Stimulated activated CD4-positive, alpha-beta T cell treated with anti-CD3 and anti-CD28 coated beads, Interleukin-1b, Interleukin-23, amount 100 ng/mL, for 1 hour (primary cell): ENCODE measurements at places on chromosomes 4 and X.

GRCh38 chrX:40005292-40006011 is 92.3 kb downstream of the BCOR start:
- DNase-seq: no peak

DNA sequence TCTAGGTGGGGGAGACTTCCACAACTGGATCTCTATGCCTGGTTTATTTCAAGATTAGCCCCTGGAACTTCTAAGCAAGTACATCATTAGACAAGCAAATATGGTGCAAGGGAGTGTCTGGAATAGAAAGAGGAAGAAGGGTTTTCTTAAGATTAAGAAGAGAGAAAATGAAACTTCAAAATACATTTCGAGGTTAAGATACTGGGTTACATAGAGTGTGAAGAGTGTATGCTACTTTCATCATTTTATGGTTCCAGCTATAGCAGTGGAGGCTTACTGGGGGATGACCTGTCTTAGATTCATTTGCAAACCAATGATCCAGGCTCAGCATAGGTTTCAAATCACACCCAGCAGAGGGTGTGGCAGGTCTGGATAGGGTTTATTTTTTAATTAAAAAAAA is 144.4 kb upstream of the GATB start:
- DNase-seq: no peak

DNA sequence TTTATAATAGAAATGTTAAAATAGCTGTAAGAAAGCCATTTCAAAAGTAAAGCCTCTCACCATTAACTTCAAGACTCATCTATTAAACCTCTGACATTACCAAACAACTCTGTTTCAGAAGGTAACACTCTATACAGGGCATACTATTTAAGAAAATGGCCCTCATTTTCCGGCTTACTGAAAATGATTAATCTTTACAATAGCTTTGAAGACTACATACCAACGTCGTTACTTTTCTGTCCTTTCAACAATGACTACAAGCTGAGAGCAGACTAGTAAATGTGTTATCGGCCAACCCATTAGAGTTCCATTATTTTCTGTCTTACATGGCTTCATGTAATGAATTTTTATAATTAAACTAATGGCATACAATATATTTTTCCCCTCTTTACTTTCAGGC is 593.6 kb upstream of the FTHL17 start:
- DNase-seq: no peak

DNA sequence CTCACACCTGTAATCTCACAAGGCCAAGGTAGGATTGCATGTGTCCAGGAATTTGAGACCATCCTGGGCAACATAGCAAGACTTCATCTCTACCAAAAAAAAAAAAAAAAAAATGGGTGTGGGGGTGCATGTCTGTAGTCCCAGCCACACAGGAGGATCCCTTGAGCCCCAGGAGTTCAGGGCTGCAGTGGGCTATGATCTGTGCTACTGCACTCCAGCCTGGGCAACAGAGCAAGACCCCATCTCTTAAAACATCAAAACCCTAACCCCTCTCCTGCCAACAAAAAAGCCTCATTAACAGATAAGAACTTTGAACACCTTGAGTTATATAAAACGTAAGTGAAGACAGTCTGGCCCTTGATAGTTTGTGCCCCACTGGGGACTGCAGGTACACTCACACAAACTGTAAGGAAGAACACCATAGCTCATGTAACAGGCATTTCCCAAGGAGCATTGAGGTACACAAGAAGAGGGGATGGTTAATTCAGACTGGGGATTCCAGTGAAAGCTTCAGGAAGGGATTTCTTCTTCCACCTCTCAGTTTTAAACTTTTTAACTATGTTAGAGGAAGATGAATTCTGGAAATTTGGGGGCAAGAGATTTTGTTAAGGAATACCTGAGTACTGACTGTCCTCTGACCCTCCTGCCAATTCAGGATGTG is 34.7 kb downstream of the RBPJ start:
- no peak for DNase-seq

GRCh38 chrX:74370487-74370886 is 50.8 kb upstream of the SLC16A2 start:
- DNase-seq: no peak

DNA sequence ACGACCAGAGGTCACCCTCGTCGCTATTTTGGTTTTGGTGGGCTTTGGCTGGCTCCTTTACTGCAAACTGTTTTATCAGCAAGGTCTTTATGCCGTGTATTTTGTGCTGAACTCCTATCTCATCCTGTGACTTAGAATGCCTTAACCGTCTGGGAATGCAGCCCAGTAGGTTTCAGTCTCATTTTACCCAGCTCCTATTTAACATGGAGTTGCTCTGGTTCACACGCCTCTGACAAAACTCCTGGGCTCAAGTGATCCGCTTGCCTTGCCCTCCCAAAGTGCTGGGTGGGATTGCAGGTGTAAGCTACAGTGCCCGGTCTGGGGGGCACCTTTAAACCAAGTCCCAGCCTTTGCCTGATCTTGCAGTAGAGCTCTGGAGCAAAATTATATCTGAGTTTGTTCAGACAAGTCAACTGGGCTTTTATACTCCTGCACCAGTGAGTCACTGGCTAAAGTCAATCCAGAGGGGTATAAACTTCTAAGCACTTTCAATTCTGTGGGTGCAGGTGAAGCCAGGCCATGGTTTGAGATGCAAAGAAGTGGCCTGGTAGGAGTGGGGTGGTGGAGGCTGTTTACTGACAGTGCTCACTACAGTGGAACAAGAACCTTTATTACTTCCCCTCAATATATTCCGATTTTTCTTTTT is 50.2 kb downstream of the MGST2 start:
- no peak for DNase-seq

GRCh38 chr4:61605984-61606383 is 405.9 kb downstream of the ADGRL3 start:
- DNase-seq: no peak

GRCh38 chr4:150402871-150403272 is 179.1 kb upstream of the MAB21L2 start:
- no peak for DNase-seq

- DNase-seq: no peak
Observed at GRCh38 chrX:129723511-129723910, 15.3 kb upstream of the XPNPEP2 start.

DNA sequence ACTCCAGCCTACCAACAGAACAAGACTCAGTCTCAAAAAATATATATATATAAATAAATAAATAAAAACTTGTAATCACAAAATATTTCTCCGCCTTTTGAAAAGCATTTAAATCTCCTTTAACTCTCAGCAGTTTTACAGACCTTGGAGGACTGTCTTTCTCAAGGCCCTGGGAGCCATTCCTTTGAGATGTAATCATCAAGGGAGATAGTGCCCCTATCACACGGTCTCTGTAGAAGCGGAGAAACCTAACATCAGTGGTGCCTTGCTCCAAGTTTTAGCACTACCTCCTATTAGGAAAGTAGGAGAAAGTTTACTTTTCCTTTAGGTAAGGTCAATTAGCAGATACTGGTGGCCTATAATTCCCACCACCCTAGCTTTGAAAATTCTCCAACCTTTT is 58.5 kb downstream of the ANTXR2 start:
- no peak for DNase-seq

GRCh38 chrX:44428989-44429627 is 85.6 kb upstream of the EFHC2 start:
- DNase-seq: no peak

DNA sequence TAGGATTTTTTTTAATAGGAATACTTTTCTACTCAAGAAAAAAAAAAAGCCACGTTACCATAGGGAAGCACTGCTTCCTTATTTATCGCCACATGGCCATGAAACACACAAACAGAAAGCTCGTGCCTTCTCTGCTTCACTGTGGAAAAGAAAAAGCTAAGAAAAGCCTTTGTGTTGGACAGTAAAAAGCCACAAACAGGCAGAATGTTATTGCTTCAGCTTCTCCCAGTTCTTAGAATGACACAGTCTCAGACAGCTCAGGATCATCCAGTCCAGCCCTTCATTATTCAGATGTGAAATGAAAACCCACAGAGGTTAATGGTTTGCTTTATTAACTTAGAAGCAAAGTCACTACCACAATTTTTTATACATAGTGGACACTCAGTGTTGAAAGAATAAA is 181.6 kb upstream of the NOCT start:
- DNase-seq: no peak

DNA sequence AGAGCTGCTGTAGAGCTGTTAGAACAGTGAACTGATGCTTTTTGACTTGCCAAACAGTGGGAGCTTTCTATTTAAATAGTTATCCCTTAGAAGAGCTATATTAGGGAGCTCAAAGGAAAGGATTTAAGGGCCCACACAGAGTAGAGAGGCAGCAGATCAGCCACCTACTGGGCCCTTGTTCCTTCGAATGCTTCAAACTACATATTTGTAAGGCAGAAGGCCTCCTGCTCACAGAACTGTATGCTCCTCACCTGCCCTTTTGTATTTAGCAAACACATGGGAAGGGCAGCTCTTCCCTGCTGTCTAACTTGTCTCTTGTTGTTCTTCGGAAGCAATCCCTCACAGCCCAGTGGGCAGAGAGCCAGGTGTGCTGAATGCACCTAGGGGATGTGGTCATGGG is 38.0 kb downstream of the IL1RAPL1 start:
- DNase-seq: no peak

- no peak for DNase-seq
Observed at GRCh38 chr4:89254847-89255246, 52.8 kb downstream of the GPRIN3 start.

DNA sequence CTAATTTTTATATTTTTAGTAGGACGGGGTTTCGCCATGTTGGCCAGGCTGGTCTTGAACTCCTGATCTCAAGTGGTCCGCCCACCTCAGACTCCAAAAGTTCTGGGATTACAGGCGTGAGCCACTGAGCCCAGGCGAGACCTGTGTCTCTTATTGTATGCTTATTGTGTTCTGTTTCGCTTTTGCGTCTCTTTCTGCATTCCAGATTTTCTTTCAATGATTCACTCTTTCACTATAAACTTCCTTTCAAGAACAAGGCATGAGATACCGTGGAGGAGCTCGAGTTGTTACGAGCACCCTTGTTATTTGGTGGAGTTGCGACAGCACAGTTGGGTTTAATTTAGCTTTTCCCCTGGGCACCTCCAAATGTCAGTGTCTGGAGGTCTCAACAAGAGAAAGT is 366.7 kb upstream of the FAT1 start:
- DNase-seq: no peak

DNA sequence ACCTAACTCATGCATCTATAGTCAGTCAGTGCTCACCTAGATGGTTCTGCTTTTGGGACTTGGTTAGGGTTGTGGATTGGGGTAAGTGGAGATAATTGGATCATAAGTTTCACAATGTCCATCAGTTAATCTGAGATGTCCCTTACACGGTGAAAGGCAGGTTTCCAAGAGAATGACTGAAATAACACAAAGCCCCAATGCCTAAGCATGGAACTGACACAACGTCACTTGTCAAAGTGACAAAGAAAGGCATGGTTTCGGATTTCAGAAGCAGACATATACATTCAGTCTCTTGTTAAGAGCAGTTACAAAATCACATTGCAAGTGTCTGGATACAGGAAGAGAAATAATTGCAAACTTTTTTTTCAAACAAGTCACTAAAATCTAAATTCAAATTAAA is 1456.9 kb downstream of the TECRL start:
- no peak for DNase-seq

DNA sequence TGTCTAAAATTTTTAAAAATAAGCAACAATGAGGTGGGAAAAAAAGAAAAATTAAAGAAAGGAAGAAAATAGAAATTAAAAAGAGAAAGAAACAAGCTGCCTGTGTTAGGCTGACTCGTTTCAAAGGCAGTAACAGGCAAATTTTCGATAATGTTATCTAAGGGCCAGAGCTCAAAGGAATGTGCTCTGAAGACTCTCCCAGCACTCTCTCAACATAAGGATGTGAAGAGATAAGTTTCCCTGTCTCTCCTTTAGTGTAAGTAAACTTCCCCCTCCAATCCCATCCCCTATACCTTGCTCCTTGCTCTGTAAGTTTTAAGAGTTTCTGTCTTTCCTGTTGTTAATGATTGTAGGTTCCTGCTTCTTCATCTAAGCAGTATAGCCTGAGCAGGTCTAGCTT is 172.8 kb downstream of the TEX13C start:
- DNase-seq: no peak

GRCh38 chr4:101707596-101707995 is 82.9 kb upstream of the BANK1 start:
- DNase-seq: no peak

DNA sequence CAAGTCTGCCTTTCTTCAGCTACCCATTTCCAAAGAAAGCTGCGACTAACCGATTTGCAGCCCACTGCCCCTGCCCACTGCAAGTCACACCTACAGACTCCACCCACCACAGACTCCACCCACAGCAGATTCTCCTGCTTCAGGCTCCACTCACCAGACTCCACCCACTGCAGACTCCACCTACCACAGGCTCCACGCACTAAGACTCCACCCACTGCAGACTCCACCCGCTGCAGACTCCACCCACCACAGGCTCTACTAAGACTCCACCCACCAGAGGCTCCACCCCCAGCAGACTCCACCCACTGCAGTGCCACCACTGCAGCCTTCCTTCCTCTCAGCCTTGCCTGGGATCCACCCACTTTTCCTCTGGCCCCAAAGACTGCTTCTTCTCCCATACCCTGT is 41.3 kb downstream of the ABLIM2 start:
- DNase-seq: no peak

DNA sequence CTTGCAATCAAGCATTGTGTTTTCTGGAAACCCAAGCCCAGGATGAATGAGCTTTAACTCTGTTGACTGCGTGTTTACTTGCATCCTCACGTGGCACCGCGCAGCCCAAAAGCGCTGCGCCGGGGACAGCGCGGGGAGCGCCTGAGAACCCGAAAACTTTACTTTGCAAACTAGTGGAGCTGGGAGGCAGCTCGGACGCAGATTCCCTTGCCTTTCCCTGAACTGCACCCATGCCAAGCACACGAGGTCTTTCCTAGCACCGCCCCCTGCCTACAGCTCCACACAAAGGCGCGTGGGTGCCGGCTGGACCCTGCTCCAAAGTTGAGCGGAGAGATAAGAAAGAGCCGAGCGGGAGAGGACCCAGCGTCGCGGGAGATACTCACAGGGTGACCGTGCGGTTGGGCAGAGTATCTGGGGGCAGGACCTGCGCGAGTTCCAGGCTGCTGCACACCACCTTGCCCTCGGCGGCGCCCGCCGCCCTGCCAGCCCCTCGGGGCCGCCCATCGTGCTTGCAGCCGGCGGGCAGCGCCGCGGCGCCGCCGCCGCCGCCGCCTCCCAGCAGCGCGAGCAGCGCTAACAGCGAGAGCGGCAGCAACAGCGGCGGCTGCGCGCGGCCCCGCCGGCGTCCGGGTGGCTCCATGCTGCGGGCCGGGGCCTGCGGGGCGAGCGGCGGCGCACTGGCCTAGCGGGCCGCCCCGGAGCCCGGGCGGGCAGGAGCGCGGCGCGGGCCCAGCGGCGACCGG is 550 bp downstream of the ADGRA3 start:
- no peak for DNase-seq

- no peak for DNase-seq
Observed at GRCh38 chr4:93018806-93019205, 715.0 kb downstream of the GRID2 start.

DNA sequence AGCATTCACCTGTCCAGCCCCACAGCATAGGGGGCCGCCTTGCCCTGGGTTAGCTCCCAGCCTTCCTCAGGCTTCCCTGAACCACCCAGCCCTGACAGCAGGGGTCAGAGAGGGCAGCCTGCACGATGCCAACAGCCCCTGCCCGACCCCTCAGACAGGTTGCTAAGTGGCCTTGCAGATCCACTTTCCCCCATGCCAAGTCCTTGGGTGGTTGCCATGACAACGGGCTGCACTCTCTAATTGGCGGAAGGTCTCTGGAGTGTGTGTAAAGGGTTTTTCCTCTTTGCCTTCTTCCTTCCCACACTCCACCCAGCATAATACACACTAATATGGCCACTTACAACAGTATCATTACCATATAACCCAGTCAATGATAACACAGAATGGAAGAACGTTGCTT is 99.6 kb upstream of the AFAP1 start:
- DNase-seq: no peak

GRCh38 chrX:123740536-123740935 is 7.7 kb upstream of the THOC2 start:
- no peak for DNase-seq
